ENCODE measurements at places on chromosomes 16 and 17.
A peak's percentile ranks its signal among the peaks of the same experiment; 100 is the strongest.

DNA sequence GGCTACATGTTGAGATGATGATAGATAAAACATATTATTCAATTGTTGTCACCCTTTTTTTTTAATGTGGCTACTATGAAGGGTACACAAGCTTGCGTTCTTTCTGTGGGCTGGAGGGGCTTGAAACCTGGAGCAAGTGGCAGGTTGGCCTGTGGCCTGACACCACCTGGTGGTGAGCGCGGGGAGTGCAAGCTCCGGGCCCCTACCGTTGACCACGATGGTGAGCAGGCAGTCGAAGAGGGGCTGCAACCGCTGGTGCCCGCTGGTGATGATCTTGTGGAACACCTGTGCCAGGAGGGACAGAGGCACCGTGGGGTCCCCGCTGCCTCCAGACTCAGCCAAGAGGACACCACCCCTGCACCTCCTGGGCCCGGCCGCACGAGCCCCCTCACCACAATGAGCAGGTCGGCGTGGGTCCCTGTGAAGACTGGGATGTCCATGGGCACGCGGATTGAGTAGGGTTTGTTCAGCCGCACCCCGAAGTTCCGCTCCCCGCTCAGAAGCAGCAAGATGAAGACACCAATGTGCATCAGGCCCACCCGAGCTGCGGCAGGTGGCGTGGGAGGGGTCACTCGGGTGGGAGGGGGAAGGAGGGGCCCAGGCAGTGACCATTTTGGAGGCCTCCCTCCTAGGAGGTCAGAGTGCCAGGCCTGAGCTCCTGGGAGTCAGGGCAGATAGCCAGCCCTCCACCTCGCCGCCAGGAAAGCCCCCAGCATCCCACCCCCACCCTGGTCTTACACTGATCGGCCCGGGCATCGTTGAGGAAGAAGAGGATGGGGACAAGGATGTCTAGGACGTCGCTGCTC is 14.4 kb downstream of the HID1 start:
- no peaks in the 10 kb centered on the region for H3K27me3 ChIP-seq
- no peaks in the 10 kb centered on the region for H3K4me1 ChIP-seq
- peak; percentile 48 for DNase-seq
- H3K4me3 ChIP-seq, result no peak overlapping the region

GRCh38 chr16:51157698-51158097 is 6.6 kb upstream of the SALL1 start:
- no peak overlapping the region for H3K4me3 ChIP-seq
- no peak overlapping the region for H3K27ac ChIP-seq
- H3K27me3 ChIP-seq, result no peaks in the 10 kb centered on the region
- no peaks in the 10 kb centered on the region for H3K4me1 ChIP-seq
- no peaks in the 10 kb centered on the region for H3K36me3 ChIP-seq

DNA sequence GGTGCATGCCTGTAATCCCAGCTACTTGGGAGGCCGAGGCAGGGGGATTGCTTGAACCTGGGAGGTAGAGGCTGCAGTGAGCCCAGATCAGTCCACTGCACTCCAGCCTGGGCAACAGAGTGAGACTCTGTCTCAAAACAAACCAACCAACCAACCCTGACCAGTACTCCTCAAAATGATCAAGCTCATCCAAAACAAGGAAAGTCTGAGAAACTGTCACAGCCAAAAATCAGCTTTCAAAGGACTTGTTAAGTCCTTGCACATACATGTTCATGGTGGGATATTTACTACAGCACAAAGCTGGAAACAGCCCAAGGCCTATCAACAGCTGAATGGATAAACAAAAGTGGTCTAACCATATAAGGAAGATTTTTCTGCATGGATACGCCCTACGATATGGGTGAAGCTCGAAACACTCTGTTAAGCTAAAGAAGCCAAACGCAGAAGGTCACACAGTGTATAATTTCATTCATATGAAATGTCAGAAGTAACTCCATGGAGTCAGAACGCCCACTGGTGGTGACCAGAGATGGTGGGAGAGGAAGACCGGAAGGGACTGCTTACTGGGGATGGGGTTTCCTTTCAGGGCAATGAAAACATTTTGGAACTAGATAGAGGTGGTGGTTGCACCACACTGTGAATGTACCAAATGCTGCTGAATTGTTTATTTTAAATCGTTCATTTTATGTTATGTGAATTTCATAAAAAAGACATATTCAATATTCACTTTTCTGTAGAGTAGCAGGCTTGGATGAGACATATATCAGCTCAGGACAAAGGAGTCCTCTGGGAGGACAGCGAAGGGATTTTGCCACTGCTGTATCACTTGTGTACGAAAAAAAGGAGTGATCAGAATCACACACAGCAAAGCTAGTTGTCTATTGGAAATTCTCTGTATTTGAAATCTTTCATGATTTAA is 17.7 kb downstream of the CCL17 start:
- no peaks in the 10 kb centered on the region for H3K27me3 ChIP-seq
- H3K4me3 ChIP-seq, result no peak overlapping the region
- H3K4me1 ChIP-seq, result peaks cover 6% of the 10 kb centered on the region
- H3K27ac ChIP-seq, result no peak overlapping the region

DNA sequence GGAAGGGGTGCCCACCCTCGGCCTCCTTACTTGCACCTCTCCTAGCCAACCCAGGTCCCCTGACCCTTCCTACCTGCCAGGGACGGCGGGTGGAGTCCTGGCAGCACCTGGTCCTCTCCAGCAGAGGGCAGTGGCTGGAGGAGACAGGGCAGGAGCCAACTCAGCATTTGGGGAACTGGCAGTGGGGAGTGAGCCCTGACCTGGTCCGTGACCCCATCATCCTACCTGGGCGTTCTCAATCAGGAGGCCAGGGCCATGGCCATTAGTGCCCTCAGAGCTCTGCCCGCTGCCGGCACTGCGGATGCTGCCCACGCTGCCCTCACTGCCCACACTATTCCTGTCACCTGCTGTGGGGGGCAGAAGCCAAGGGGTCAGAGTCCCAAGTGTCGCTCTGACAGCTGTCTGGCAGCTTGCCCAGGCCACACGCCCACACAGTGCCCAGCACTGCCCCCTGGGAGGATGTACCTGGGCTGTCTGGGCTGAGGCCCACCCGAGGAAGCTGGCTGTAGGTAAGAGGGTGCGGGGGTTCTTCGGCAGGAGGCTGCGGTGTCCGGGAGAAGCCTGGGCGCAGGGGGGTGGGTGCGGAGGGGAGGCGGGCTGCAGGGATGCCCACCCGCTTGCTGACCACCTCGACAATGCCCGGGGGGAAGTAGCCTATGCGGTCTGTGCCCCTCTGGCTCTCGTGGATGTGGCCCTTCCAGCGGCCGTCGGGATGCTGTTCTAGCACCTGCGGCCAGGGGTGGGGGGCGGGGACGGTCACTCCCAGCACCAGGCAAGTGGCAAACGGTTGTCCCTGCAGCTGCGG is 10.8 kb downstream of the CASKIN2 start:
- no peaks in the 10 kb centered on the region for H3K36me3 ChIP-seq
- no peak overlapping the region for H3K27ac ChIP-seq
- DNase-seq, result no peak
- H3K4me1 ChIP-seq, result no peaks in the 10 kb centered on the region
- H3K4me3 ChIP-seq, result no peak overlapping the region

DNA sequence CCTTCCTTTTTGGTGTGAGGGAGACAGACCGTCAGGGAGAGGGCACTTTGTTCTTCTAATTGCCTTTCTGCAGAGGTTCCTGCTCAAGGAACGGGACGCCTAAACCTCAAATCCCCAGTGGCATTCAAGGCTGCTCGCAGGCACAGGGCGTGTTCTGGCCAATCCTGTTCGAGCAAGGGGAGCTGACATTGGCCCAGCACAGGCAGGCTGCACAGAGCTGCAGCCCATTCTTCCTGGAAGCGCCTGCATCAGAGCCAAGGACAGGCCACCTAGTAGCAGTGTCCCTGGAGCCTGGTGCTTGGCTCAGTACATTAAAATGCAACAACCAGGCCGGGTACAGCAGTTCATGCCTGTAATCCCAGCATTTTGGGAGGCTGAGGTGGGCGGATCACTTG is 72.2 kb upstream of the CREBBP start:
- H3K36me3 ChIP-seq, result no peaks in the 10 kb centered on the region
- no peak for DNase-seq
- H3K4me1 ChIP-seq, result no peaks in the 10 kb centered on the region

DNA sequence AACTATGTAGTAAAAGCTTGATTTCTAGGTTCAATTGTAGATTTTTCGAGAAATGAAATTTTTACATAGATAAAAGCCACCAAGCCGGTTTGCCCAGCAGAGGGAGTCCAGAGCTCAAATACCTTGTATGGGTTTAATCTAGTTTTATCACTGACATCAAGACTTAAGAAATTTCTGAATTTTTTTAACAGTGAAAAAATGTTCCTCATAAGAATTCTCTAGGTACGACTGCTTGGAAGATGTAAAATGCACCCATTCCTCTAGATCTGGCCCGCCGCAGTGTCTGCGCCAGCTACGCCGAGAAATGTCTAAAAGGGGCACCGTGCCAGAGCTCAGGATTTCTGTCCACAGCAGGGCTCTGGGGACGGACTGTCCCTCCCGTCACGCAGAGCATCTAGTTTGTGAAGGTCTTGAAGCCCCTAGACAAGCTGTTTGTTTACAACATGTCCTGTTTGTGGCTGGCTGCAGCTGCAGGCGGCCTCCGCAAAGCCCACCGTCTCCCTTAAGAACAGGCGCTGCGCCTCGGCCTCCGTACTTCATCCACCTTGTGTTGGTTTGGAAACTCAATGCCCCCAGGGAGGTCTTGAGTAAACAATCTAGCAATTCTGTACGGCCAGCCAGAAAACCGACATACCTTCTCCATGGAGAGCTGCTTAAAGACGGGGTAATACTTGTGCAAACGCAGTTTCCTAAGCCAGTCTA is 24.8 kb downstream of the MAP1LC3B start:
- no peak for DNase-seq
- peaks cover 9% of the 10 kb centered on the region for H3K36me3 ChIP-seq
- H3K27me3 ChIP-seq, result no peaks in the 10 kb centered on the region
- no peak overlapping the region for H3K27ac ChIP-seq
- no peaks in the 10 kb centered on the region for H3K4me1 ChIP-seq
- no peak overlapping the region for H3K4me3 ChIP-seq

DNA sequence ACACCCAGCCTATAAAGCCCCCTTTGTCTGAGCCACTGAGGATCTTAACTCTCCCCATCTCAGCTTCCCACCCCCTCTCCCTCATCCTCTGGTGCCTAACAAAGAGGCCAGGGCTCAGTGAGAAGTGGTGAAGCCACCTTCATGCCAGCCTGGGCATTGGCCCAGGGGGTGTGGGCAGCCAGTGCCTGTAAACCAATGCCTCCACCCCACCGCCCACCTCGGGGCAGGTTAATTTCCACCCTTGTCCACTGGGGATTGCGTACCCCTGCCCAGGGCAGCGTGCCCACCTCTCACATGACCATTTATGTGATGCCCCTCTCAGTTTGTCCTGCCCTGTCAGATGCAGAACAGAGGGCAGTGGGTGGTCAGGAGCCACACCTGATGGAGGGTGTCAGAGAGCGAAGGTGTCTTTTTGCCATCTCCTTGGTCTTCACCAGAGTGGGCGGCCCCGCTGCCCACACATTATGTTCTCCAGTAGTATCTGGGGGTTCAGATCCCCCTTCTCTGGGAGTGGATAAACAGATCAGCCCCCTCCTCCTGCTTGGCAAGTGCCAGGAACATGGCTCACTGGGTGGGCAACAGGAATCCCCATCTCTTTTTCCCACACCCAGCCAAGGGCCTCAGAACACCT is 10.1 kb upstream of the ARHGAP23 start:
- H3K27ac ChIP-seq, result no peak overlapping the region
- DNase-seq, result no peak
- H3K4me1 ChIP-seq, result no peaks in the 10 kb centered on the region

DNA sequence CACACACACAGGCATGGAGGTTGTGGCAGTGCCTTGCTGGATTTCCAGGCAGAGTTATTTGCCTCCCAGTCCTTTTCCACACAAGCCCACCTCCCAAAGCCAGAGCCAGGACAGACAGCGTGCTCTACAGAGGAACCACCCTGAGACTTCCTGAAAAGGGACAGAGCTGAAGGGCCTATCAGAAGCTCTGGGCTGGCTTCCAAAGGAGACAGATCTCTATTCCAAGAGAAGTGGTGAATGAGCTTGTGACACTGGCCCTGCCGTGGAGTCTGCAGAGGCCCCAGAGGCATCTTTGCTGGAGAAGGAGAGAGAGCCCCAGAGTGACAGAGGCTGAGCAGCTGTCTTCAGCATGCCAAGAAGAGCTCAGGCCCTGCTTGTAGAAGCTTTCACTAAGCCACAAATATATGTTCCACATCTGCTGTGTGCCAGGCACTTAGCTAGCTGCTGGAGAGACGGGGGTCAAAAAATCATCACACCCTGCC is 8.3 kb upstream of the LPCAT2 start:
- H3K27me3 ChIP-seq, result no peaks in the 10 kb centered on the region
- no peaks in the 10 kb centered on the region for H3K36me3 ChIP-seq
- H3K4me3 ChIP-seq, result no peak overlapping the region
- peaks cover 22% of the 10 kb centered on the region for H3K4me1 ChIP-seq

- H3K27ac ChIP-seq, result no peak overlapping the region
- no peak overlapping the region for H3K4me3 ChIP-seq
- H3K36me3 ChIP-seq, result no peaks in the 10 kb centered on the region
- no peaks in the 10 kb centered on the region for H3K27me3 ChIP-seq
Measured at GRCh38 chr17:80431246-80432195, 16.6 kb downstream of the ENDOV start.

GRCh38 chr17:41689497-41690299 is 1.0 kb downstream of the EIF1 start:
- H3K27ac ChIP-seq, result peak overlapping the region; percentile 97
- peak overlapping the region; percentile 88 for H3K4me3 ChIP-seq
- H3K36me3 ChIP-seq, result no peaks in the 10 kb centered on the region
- H3K4me1 ChIP-seq, result peaks cover 8% of the 10 kb centered on the region
- H3K27me3 ChIP-seq, result no peaks in the 10 kb centered on the region

- no peaks in the 10 kb centered on the region for H3K36me3 ChIP-seq
- no peaks in the 10 kb centered on the region for H3K27me3 ChIP-seq
- H3K27ac ChIP-seq, result no peak overlapping the region
- DNase-seq, result no peak
Measured at GRCh38 chr17:6355196-6355595, 79.7 kb downstream of the AIPL1 start.

- H3K4me1 ChIP-seq, result peaks cover 28% of the 10 kb centered on the region
- no peaks in the 10 kb centered on the region for H3K27me3 ChIP-seq
- H3K36me3 ChIP-seq, result no peaks in the 10 kb centered on the region
- no peak for DNase-seq
- no peak overlapping the region for H3K4me3 ChIP-seq
Measured at GRCh38 chr17:82235056-82235774, 6.4 kb downstream of the SLC16A3 start.

GRCh38 chr16:799948-800833 is at the start of gene GNG13:
Gene GNG13 (minus strand): TSS chr16:800734. CDS start chr16:799077, 1,657 bp downstream.
- no peaks in the 10 kb centered on the region for H3K36me3 ChIP-seq
- no peak within 1 kb of the TSS for H3K27ac ChIP-seq
- H3K4me1 ChIP-seq, result no peaks in the 10 kb centered on the region
- DNase-seq, result no peak

DNA sequence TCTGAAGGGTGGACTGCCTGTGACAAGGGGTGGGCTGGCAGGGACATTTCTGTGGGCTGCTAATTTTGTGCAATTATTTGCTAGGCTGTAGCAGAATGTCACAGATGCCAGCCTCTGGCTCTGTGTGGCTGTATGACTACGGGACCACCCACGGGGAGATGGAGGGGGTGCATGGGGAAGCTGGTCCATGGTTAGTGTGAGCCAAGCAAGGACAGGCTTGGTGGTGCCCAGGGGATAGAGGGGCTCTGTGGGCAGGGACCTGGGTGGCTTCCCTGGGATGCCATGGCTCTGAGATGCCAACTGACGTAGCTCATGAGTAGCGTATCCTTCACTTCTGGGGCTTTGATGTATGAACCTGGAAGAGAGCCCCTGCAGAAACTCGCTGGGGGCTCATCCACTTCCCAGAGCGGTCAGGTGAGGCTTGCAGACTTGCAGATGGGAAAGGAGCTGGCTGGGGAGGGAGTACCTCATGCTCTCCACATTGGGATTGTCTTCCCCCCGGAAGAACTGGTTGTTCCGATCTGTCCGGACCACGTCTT is 87.2 kb downstream of the TBC1D16 start:
- no peaks in the 10 kb centered on the region for H3K4me1 ChIP-seq
- no peaks in the 10 kb centered on the region for H3K27me3 ChIP-seq
- H3K36me3 ChIP-seq, result no peaks in the 10 kb centered on the region
- H3K27ac ChIP-seq, result no peak overlapping the region
